ENCODE measurements at places on chromosomes 11 and 22.

GRCh38 chr11:127218275-127218608 lies 217.7 kb upstream of the KIRREL3 start:
- no peak for DNase-seq

GRCh38 chr11:117457031-117457785 lies 129.6 kb downstream of the CEP164 start:
- DNase-seq, result no peak

GRCh38 chr11:88179141-88179540 lies 3.9 kb upstream of the RAB38 start:
- peak; percentile 48 for DNase-seq

DNA sequence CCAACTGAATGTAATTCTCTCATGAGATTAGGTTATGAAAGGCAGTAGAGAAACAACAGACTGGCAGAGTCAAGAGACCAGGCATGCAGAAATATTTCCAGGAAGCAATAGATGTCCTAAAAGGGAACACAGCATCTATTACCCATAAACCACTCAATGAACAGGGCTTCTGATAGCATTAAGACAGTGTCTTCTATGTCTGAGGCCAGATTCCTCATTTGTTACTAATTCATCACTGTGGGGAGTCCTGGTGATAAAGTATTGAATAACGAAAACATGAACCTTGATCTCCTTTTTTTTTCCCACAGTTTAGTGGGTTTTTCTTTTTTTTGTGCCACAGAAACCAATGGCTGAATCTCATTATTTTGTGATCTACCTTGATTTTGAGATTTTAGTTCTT lies 339.0 kb downstream of the METTL15 start:
- no peak for DNase-seq
